ENCODE measurements at places on chromosomes 4 and X. TPM values are rescaled to one million over a fixed set of nuclear protein-coding genes. Genes with fewer than 3 reads are reported as not detected.
A peak's percentile ranks its signal among the peaks of the same experiment; 100 is the strongest.

- no peak for DNase-seq
These were observed at the start of gene SLC26A1 for GRCh38 chr4:993111-994029. SLC26A1 (minus strand) TSS chr4:993404; CDS start chr4:991703, 1,701 bp downstream.

DNA sequence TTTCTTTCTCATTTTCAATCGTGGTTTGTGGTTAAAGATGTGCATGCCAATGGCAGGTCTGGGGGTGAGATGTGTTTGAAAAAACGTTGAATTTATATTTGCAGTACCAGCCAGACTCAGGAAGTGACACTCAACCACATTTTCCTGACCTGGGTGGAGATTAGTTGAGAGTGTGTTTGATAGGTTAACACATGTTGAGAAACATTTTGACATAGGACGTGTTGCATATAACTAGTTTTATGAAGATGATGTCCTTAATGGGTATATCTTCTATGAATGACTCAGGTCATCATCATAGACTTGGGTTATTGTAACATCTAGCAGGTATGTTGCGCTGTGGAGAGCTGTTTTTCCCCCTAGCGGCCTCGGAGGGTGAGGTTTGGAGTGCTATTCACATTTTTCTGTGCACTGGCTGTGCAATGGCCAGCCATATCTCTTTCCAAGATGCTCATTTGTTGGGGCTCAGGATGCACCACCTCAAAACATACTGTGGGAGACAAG lies 21.7 kb upstream of the CD38 start:
- DNase-seq = peak; percentile 86

The MAGEB6B gene
- not detected for total RNA-seq

The TIMM8A gene
- 6.4 TPM for total RNA-seq

- no peak for DNase-seq
These were observed 1064.4 kb downstream of the PCDH7 start for GRCh38 chr4:31784558-31784957.

DNA sequence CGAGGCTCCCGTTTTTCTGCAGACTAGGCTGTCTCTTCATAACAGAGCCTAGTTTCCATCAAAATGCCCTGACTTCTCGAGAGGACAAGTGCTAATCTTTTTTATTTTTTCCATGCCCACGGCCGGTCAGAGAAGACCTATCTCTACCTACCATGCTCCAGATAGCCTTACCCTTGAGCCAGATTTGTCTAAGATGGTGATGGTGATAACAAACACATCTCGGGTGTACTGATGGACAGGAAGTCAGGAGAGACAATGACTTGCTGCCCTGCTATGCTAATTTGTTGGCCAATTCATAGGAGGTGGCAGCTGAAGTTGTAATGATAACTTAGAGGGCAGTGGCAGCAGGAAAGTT lies 42.2 kb upstream of the NKRF start:
- DNase-seq = no peak

DNA sequence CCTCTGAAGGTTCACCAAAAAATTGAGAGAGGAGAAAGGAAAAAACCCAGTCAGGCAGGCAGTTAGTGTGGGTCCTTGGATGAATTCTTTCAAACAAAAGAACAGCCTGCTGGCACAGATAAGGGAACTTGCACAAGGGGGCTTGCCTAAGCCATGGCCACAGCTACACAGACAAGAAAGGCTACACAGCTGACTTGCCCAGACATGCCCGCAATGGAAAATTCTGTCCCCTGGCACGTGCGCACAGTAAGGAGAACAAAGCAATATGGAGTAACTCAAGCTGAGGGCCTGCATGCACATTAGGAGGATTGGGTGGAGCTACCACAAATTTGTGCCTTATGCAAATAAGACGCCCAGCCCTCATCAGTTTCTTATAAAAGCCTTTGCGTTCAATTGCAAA lies 512.5 kb upstream of the HTR2C start:
- DNase-seq = no peak

DNA sequence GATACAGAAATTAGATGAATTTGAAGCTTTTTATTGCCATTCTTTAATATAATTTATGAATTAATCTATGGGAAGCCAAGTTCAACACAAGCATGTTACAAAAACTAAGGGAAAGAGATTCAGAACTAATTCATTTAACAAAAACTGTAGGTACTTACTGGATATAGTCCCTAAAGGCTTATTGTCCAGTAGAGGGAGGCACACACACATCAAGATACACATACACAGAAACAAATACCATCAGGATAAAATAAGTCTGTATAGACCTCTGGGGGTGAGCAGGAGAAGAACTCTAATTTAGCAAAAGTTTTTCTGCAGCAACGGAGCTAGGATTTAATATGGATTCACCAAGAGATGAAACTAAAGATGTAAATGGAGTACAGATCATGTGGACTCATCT lies 83.0 kb upstream of the IL13RA1 start:
- DNase-seq = no peak
